ENCODE measurements at places on chromosomes 2 and 18.

DNA sequence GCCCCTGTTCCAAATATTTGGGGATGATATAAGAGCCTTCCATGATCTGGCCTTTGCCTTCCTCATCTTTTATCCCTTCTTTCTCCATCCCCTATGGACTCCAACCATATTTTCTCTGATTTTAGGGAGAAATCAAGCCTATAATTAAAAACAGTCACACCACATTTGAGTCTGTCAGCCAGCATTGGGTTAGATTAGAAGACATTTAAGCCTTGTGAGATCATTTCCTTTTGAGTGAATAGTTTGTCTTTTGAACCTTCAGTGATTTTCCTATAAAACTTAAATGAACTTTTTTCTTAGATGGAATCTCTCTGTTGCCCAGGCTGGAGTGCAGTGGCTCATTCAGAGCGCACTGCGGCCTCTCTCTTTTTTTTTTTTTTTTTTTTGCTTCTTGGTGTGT lies 7.6 kb upstream of the C18orf32 start:
- no peak for DNase-seq

GRCh38 chr2:185222311-185222710 lies 516.3 kb upstream of the FSIP2 start:
- DNase-seq = no peak

DNA sequence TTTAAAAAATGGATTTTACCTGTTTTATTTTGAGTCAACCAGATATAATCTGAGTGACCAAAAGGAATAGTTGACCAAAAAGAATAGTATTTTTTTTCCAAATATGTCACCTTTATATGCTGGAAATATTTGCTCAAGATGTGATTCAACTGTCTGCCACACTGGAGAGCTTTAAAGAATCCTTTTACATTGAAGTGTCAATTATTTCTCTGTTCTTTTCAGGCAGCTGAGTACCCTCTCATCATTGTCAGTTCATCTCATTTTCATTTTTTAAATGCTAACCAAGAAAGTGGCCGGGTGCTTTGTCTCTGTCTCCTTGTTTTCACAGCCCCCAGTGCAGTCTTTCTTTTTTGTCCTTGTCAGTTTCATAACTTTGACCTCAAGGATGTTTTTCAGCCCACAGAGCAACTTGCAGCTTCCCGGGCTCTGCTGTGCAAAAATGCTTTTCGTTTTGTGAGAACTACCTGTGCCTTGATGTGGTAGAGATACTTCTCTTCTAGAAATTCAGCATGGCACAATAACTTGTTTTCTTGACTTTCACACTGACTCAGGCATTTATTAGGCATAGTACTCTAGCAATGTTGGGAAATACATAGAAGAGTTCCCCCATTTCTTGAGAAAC lies 23.4 kb upstream of the CERS6 start:
- DNase-seq = no peak

DNA sequence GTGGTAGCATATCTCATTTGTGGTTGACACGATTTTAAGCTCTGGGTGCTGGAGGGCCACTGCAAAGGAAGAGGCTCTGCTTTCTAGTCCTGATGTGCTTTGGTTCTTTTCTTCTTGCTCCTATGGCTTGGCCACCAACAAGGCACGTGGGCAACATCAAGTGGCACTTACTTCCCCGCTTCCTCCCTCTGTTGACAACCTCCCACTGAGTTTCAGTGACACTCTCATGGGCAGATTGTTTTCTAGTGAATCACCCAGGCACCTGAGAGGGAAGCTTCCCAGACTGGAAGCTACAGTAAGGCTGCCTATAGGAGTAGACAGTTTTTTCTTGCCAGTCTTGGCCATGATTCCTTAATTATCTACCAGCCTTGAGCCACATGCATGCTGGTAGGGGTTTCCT lies 89.0 kb downstream of the NBAS start:
- no peak for DNase-seq

DNA sequence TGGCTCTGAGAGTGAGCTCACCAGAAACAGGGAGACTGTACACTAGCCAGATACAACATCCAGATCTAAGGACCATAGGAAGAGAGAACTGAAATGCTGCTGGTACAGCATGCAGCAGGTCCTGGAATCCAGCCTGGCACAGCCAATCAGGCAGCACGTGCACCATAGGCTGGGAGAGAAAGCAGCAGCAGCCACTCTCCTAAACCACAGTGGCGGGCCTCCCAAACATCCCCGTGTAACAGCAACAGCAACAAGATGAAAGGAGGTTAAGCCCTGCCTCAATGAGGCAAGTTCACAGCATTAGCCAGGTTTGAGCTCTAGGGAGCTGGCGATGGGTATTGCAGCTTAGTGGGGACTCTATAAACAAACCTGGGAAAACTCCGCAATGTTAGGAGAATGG lies 192.0 kb downstream of the EPHA4 start:
- DNase-seq = no peak

GRCh38 chr2:164065038-164065437 lies 329.2 kb upstream of the FIGN start:
- no peak for DNase-seq

DNA sequence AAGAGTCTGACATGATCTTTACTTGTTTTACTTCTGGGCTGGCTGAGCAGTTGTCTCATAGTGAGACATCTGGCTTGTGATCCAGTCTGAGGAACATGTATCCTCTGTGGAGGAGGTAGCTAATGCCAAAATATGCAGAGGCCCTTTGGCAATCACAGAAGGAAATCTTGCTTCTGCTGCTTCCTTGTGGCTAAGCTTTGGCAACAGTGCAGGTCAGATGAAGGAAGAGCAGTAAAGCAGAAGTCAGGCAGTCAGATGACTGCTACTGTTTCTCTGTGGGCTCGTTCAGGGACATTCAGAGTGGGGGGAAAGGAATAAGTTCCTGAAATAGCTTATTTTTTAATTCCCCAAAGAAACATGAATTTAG lies 22.3 kb downstream of the DOK1 start:
- DNase-seq = no peak

DNA sequence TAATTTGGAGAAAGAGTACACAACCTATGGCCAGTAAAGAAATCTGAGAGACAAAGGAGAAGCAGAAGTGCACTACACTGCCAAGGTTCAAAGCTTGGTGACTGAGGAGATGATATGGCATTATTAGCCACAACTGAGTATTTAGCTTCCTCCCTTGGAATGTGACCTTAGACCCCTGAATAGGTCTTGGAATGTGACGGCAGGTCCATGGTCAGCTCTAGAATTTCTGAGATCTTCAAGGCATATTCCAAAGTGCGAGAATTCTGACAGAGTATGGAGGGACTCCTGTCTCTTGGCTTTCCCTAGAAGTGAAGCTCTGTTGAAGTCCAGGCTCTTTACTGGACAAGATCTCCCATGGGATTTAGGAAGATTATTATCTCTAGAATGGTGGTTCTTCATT lies 130.0 kb upstream of the FN1 start:
- DNase-seq = no peak

DNA sequence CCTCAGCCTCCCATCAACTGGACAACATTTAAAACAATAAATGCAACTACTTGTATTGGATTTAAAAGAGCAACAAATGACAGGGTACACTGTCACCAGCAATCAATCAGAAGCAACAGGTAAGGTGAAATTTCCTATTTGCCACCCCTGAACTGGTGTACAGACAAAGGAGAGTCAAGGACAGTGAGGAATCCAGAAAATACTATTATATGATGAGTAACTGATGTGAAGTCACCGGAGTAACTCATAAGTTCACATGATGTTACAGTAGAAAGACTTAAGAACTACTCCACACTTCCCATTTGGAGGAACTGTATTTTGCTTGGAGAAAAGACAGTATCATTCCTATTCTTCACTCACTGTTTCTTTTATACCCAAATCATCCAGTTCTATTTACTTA lies 4.1 kb upstream of the STAT1 start:
- DNase-seq = no peak

DNA sequence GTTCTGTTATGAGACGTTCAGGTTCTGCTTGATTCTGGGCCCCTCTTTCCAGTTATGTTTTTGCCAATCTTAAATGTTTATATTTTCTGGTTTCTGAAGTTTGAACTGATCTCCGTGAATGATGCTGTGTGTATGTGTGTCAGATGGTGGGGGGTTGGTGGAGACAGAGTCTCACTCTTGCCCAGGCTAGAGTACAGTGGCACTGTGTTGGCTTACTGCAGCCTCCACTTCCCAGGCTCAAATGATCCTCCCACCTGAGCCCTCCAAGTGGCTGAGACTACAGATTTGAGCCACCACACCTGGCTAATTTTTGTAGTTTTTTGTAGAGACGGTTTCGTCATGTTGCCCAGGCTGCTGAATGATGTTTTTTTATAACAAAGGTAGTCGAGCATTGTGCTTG lies 45.9 kb downstream of the PSMD14 start:
- no peak for DNase-seq

- DNase-seq = no peak
Measured at GRCh38 chr18:32258558-32259204, 68.8 kb downstream of the MEP1B start.

GRCh38 chr2:68098291-68098797 lies 35.5 kb upstream of the C1D start:
- DNase-seq = no peak

DNA sequence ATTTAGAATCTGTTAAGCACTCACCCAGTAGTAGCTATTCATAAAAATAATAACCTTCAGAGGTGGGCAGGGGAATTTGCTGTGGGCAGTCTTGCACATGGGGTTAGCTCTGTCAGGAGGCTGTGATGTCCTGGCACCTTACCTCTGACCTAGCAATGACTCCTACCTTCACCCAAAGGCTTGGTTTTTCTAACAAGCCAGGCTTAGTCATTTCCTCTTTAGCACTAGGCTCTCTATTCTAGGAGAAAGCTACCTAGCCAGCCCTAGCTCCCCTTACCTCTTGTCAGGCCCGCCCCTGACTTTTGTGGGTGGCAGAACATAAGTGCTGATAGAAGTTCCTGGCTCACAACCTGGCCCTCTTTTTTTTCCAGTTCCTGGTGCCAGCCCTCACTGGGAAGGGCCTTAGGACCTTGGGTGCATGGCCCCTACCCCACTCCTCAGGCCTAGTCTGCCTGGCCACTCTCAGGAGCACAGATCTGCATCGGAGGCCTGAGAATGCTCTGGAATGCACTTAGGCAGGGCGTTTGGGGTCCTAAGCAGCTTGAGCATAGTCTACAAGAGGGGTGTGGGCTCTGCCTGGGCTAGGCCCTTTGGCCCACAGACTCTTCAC lies 17.7 kb downstream of the CPLX4 start:
- DNase-seq = no peak

- DNase-seq = no peak
Measured at GRCh38 chr2:386406-387103, 98.7 kb upstream of the ALKAL2 start.

GRCh38 chr2:28624793-28625701 lies 126.6 kb upstream of the PPP1CB start:
- no peak for DNase-seq

DNA sequence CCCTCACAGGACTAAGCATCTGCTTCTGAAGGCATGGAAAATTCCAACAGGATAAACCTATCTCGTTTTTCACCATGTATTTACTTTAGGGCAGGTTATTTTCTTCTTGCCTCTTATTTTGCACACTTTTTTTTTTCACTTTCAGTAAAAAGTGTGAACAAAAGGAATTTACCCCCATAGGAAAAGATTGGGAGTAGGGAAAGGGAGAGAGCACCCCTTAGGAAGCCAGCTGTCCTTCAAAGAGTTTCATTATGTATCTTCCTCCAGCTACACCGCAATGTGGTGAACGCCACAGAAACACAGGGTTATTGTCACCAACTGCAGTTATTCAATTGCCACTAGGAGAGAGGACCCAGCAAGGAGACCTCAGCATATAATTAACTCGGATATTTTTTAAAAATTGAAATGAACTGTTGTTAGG lies 286.2 kb upstream of the VRK2 start:
- no peak for DNase-seq

GRCh38 chr2:171747371-171747770 lies 60.1 kb downstream of the DYNC1I2 start:
- DNase-seq = no peak

DNA sequence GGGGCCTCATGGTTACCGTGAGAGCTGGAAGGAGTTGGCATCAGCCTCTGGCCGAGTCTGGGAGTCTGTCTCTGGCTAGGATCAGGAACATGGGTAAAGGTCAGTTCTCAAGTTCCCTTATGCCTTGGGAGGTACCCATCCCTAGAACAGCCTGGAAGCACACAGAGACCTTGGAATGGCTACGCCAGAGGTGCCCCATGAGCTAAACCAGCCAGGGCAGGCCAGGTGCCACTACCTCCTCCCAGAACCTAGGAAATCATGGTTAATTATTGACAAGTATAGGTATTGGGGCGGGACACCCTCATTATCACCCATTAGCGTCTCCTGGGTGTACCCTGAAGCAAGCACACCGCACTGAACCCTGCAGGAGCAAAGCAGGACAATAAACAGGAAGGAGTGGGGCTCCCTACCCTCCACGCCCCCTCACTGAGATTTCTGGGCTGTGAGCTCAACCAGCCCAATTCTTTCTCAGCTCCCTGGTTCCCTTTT lies 3.0 kb upstream of the ASPRV1 start:
- DNase-seq = no peak

DNA sequence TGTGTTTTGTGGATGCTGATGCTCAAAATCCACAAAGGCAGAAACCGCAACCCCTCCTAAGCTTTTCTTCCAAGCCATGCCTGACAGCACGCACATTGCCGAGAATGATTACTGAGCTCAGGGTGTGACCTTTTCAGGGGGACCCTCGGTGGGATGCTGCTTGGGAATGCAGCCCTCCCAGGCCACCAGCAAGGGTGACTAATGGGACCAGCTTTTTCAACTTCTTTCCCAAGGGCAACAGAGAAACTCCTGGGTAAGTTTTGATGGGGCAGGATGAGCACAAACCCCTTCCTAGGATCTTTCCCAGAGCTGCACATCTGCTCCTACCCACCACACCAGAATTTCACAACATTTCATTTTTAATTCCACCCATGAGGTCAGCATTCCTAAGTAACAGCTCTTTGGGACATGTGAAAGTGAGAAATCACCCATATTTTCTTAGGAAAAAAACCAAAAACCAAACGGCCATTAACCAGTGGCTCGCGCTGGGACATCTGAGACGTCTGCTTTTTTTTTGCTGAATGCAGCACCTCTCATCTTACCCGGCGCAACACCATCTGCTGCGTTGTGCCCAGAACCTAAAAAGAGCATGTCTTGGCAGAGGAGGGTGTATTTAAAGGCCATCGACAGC lies 119.0 kb downstream of the ARL4C start:
- no peak for DNase-seq

- no peak for DNase-seq
Measured at GRCh38 chr18:32373995-32374394, 96.7 kb downstream of the GAREM1 start.

DNA sequence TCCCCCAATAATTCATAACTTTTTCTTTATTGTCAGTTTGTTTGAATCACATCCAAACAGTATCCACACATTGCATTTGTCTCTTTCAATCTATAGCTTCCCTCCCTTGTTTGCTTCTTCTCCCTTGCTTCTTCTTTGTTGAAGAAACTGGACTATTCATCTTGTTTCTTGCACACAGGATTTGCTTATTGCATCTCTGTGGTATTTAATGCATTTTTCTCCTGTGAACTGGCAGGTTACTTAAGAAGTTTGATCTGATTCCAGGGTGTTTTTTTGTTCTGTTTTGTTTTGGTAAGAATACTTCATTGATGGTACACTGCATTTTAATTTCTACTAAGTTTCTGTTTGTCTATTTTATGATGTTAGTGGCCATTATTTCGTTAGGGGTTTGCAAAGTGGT lies 166.8 kb downstream of the CAMKMT start:
- no peak for DNase-seq

GRCh38 chr2:69742322-69742952 lies 503 bp downstream of the ANXA4 start:
- no peak for DNase-seq

- no peak for DNase-seq
Measured at GRCh38 chr2:1479346-1479745, 66.1 kb downstream of the TPO start.

Measured in stimulated activated CD4-positive, alpha-beta T cell treated with anti-CD3 and anti-CD28 coated beads, TNF-alpha, amount 100 ng/mL, for 48 hours (primary cell).